Inflammatory macrophage treated with lipopolysaccharide for 1 hour (primary cell): ENCODE measurements at places on chromosomes 13 and 19.
A peak's percentile ranks its signal among the peaks of the same experiment; 100 is the strongest.

DNA sequence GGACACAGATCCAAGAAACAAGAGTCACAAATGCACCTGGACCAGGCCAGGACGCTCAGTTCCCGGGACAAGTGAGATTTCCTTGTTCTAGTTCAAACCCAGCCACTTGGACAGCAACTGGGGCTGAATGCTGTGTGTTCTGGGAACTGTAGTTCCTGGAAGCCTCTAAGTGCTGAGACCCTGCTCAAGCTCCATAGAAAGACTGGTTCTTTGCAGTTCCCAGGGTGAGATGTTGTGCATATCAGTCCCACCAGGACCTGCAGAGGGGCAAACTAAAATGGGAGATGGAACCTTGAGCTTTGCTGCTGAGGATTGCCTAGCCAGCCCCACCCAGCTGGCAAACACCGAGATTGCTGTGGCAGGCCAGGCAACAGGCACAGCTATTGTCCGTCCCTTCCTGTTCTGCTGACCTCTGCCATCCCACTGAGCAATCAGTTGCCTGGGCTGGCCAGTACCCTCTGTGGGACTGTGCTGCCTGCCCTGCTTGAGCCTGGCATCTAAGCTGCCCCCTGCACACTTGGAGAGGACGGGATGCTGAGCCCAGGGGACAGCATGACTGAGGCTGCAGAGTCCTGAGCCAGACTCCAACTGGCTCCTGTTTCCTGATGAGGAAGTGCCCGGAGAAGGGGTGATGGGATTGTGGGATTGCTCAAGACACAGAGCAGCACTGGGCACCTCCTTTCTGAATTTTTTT is 1.4 kb upstream of the GIPC1 start:
- DNase-seq, result peak; percentile 5

DNA sequence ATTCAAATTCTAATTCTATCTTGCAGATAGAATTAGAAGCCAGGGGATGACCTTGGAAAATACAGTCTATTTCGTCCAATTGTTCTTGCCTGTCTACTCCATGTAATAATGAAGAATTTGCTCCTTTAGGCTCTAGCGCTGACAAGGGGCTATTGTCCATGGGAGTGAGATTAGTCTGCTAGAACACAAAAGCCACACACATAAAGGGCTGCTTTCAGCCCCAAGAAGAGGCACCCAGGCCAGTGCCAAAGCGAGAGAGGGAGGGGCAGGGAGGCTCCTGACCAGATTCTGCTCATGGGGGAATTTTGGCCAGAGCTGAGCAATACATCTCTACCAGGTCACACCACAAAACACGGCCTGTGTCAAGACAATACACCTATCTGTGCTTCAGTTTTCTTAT is 1306.9 kb downstream of the UQCRFS1 start:
- DNase-seq, result no peak

- no peak for DNase-seq
Measured at GRCh38 chr19:848386-848921, 3.6 kb upstream of the ELANE start.

DNA sequence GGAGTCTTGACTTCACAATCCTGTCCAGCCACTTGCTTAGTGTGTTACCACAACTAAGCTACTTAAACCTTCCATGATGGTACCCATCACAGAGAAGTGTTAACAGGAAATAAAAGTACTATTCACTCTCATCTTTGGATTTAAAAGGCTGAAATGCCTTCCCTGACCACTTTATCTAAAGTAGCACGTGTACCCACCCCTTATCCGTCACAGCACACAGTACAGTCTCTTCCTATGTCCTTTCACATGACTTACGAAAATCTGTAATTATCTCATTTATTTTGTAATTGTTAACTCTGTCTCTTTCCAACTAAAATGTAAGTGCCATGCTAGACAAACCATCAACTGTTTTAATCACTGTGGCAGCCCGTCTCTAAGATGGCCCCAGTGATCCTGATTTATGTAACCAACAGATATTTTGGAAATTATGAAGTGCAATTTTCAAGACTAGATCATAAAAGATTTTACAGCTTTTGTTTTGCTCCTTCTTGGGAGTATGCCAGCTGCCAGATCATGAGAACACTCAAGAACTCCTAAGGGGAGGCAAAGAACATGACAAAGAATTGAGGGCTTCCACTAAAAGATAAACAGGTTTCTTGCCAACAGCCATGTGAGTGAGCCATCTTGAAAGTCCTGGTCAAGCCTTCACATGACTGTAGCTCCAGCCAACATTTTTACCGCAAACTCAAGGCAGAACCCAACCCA is 44.9 kb downstream of the DIAPH3 start:
- no peak for DNase-seq

DNA sequence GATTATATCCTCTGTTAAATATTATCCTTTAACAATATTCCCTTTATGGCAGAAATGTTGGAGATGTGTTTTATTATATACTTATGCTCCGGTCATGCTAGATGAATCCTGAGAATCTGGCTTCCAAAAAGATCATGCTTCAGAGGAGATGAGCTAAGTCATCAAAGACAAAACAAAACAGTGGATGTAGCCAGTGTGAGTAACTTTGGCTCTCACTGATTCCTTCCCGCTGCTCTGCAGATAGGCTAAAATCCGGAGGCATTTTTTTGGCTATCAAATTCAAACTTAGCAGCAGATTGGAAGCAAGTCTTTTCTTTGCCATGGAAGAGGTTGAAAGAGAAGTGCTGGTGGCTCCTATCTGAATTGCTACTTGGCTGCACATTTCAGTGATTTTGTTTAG is 295.9 kb downstream of the GPC6 start:
- no peak for DNase-seq

DNA sequence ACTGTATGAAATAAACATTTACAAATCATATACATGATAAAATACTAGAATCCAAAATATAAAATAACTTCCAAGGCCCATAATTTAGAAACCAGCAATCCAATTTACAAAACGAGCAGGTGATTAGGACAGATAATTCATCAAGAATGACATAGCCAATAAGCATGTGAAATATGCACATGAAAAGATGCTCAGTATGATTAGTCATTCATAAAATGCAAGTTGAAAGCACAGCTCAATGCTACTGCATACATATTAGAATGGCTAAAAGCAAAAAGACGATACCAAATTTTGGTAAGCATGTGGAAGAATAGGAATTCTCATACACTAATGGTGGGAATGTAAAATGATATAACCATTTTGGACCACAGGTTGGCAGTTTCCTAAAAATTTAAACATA is 837.2 kb upstream of the MIR17HG start:
- no peak for DNase-seq
